Activated CD8-positive, alpha-beta T cell treated with anti-CD3 and anti-CD28 coated beads for 36 hours (primary cell): ENCODE measurements at places on chromosomes 1 and 21. TPM values are rescaled to one million over a fixed set of nuclear protein-coding genes. Genes with fewer than 3 reads are reported as not detected.

DNA sequence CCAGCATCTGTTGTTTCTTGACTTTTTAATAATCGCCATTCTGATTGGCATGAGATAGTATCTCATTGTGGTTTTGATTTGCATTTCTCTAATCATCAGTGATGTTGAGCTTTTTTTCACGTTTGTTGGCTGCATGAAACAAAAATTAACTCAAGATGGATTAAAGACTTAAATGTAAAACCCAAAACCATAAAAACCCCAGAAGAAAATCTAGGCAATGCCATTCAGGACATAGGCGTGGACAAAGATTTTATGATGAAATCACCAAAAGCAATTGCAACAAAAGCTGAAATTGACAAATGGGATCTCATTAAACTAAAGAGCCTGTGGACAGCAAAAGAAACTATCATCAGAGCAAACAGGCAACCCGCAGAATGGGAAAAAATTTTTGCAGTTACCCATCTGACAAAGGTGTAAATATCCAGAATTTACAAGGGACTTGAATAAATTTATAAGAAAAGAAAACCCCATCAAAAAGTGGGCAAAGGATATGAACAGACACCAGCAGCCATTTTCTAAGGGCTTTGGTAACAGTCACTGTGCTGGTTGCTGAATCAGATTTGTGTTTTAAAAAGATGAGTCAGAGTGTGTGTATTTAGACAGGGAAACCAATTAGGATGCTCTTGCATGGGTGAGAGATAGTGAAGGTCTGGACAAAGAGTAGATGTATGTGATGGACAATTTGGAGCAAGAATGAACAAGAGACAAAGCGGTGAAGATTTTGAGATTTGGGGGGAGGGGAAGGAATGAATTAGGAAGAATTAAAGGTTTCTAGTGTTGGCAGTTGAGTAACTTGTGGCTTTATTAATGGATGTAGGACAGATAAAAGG, 110.7 kb downstream of the RYR2 start:
- no peaks in the 10 kb centered on the region for H3K36me3 ChIP-seq
- no peaks in the 10 kb centered on the region for H3K4me1 ChIP-seq
- no peak for DNase-seq
- peaks cover 4% of the 10 kb centered on the region for H3K27me3 ChIP-seq
- no peak overlapping the region for H3K4me3 ChIP-seq

DNA sequence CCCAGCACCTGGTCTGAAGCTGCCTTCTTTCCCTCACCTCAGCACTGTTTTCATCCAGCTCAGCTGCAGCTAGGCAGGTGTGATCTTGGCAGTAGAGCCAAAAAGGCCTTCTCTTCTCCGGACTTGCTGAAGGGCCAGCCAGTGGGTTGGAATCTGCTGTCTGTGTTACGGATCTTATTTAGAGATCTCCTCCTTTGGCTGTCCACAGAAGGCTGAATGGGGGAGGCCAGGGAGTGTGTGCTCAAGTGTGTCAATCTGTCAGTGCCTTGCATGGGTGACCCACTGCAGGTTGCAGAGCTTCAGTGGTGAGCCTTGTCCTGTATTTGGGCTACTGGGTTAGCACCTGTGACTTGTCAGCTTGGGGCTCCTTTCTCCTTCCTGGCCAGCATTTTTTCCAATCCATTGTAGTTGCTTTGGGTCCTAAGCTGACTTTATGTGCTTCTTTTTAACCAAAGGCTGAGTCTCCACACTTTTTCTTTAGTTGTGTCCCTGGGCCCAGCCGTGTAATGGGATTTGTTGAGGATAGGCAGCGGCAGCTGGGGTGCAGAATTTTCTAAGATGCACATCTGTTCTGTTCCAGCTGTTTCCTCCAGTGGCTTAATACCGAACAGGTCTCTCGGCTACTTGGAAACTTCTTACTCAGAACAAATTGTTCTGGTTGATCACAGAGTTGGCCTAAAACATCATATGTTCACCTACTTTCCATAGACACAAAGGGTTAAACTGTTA, 126.8 kb downstream of the PEX14 start:
- no peak overlapping the region for H3K27ac ChIP-seq
- H3K4me1 ChIP-seq: no peaks in the 10 kb centered on the region
- no peak overlapping the region for H3K4me3 ChIP-seq
- H3K27me3 ChIP-seq: no peaks in the 10 kb centered on the region
- peaks cover 7% of the 10 kb centered on the region for H3K36me3 ChIP-seq

- H3K4me3 ChIP-seq: no peak overlapping the region
- no peak for DNase-seq
- H3K4me1 ChIP-seq: peaks cover 4% of the 10 kb centered on the region
- H3K27ac ChIP-seq: no peak overlapping the region
- H3K27me3 ChIP-seq: peaks cover 2% of the 10 kb centered on the region
Measured at GRCh38 chr1:227038401-227038800, 98.3 kb downstream of the COQ8A start.

The CYP4A11 gene
- total RNA-seq: not detected

- no peaks in the 10 kb centered on the region for H3K36me3 ChIP-seq
- H3K27me3 ChIP-seq: peaks cover 2% of the 10 kb centered on the region
- no peaks in the 10 kb centered on the region for H3K4me1 ChIP-seq
- no peak for DNase-seq
Measured at GRCh38 chr1:232432313-232432712, 197.6 kb downstream of the SIPA1L2 start.

GRCh38 chr1:203325418-203326091, 20.2 kb downstream of the BTG2 start:
- H3K27ac ChIP-seq: peak overlapping the region; percentile 80
- no peak for DNase-seq
- no peaks in the 10 kb centered on the region for H3K27me3 ChIP-seq

GRCh38 chr1:184881941-184882913, 92.1 kb downstream of the NIBAN1 start:
- peaks cover 27% of the 10 kb centered on the region for H3K4me1 ChIP-seq
- DNase-seq: peak; percentile 20
- no peak overlapping the region for H3K4me3 ChIP-seq
- H3K27ac ChIP-seq: peak overlapping the region; percentile 80

GRCh38 chr1:6506210-6507036, 15.0 kb upstream of the PLEKHG5 start:
- H3K27ac ChIP-seq: no peak overlapping the region
- H3K4me1 ChIP-seq: no peaks in the 10 kb centered on the region
- H3K36me3 ChIP-seq: no peaks in the 10 kb centered on the region

The ANKRD34A gene
- 7.7 TPM for total RNA-seq

DNA sequence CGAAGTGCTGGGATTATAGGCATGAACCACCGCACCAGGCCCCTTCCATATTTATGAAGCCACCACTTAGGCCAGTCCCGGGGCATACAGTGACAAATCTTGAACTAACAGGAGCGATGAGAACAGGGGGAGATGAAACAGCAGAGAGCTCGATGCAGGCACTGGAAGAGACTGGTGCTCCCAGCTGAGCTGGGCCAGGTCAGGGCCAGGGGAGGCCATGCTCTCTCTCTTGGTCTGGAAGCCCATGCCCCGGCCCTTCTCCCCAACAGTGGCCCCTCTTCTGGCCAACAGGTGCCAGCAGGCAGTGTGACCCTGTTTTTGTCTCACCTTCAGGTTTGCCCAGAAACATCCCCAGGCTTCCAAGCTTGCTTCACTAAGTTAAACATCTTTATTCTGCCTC, 269.9 kb upstream of the C1orf174 start:
- no peak for DNase-seq
- H3K27ac ChIP-seq: no peak overlapping the region
- peaks cover 2% of the 10 kb centered on the region for H3K27me3 ChIP-seq
- H3K4me3 ChIP-seq: no peak overlapping the region
- no peaks in the 10 kb centered on the region for H3K4me1 ChIP-seq
- H3K36me3 ChIP-seq: no peaks in the 10 kb centered on the region

GRCh38 chr1:219277304-219278105, 103.8 kb downstream of the LYPLAL1 start:
- H3K4me1 ChIP-seq: no peaks in the 10 kb centered on the region
- no peaks in the 10 kb centered on the region for H3K27me3 ChIP-seq
- DNase-seq: no peak
- no peak overlapping the region for H3K27ac ChIP-seq
- no peak overlapping the region for H3K4me3 ChIP-seq

DNA sequence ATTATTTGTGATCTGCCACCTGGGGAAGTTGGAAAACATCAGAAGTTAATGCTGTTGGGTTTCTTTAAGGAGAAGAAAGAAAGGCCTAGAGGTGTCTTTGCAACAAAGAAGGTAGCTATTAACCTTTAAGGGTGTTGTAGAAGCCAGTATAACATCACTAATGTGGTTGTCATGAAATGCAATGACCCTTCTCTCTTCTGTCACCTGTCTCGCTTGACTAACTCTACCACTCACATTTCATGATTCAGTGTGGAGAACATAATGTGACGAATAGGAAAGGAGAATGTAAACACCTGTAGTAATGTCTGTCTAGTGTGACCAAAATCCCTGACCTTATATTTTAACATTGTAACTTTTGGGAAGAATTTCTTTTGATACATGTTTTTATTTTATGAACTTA, 211.7 kb upstream of the UBE2U start:
- no peak for DNase-seq
- H3K4me3 ChIP-seq: no peak overlapping the region
- no peak overlapping the region for H3K27ac ChIP-seq
- H3K36me3 ChIP-seq: no peaks in the 10 kb centered on the region

- no peak overlapping the region for H3K4me3 ChIP-seq
- H3K27ac ChIP-seq: no peak overlapping the region
- no peak for DNase-seq
- H3K27me3 ChIP-seq: no peaks in the 10 kb centered on the region
- H3K36me3 ChIP-seq: no peaks in the 10 kb centered on the region
- H3K4me1 ChIP-seq: no peaks in the 10 kb centered on the region
Measured at GRCh38 chr1:98133131-98133530, 212.3 kb upstream of the DPYD start.

DNA sequence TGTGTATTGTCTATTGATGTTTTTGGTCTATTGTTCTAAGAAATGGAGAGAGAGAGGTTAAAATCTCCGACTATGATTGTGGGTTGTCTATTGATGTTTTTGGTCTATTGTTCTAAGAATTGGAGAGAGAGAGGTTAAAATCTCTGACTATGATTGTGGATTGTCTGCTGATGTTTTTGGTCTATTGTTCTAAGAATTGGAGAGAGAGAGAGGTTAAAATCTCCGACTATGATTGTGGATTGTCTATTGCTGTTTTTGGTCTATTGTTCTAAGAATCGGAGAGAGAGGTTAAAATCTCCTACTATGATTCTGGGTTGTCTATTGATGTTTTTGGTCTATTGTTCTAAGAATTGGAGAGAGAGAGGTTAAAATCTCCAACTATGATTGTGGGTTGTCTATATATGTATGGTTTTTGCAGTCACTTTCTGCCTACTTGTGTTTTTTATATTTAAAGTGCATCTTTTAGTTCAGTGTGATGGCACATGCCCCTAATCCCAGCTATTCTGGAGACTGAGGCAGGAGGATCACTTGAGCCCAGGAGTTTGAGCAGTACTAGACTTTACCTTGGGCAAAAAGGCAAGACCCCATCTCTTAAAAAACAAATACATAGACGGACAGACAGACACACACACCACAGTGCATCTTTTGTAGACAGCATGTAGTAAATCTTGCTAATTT, 16.2 kb downstream of the C1orf159 start:
- H3K27ac ChIP-seq: peak overlapping the region; percentile 90
- peaks cover 52% of the 10 kb centered on the region for H3K36me3 ChIP-seq
- no peak for DNase-seq
- peaks cover 57% of the 10 kb centered on the region for H3K4me1 ChIP-seq
- peak overlapping the region; percentile 51 for H3K4me3 ChIP-seq

- H3K27ac ChIP-seq: no peak overlapping the region
- DNase-seq: no peak
- H3K27me3 ChIP-seq: no peaks in the 10 kb centered on the region
- no peaks in the 10 kb centered on the region for H3K36me3 ChIP-seq
- H3K4me3 ChIP-seq: no peak overlapping the region
Measured at GRCh38 chr1:187338762-187339412, 510.1 kb downstream of the PLA2G4A start.

DNA sequence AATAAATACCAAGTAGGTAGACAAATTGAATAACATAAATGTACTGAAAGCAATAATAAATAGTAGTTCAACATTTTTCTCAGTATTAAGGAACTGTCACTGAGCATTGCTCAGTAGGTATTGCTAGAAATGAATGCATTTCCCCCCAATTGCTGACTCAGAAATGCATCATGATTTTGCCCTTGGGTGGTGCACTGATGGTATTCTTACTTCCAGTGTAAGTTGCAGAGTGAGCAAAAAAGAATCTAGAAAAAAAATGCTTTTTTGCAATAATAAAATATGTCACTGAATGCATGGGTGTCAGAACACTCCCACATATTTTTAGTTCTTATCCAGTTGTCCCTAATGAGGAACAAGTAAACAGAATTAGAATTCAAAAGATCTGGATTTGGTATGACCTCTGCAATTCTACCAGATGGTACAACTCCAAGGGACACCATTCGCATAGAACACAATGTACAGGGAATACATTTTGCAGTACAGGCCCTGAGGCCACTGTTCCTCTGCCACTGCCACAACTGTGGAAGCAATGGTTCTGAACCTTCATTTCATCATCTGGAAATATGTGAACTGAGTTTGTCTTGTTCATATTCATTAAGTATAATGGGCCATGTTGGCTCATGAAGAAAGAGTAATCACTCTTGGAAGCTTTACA, 78.0 kb downstream of the ATP6V1G3 start:
- no peaks in the 10 kb centered on the region for H3K27me3 ChIP-seq
- DNase-seq: peak; percentile 27
- H3K4me3 ChIP-seq: no peak overlapping the region
- H3K4me1 ChIP-seq: peaks cover 19% of the 10 kb centered on the region

DNA sequence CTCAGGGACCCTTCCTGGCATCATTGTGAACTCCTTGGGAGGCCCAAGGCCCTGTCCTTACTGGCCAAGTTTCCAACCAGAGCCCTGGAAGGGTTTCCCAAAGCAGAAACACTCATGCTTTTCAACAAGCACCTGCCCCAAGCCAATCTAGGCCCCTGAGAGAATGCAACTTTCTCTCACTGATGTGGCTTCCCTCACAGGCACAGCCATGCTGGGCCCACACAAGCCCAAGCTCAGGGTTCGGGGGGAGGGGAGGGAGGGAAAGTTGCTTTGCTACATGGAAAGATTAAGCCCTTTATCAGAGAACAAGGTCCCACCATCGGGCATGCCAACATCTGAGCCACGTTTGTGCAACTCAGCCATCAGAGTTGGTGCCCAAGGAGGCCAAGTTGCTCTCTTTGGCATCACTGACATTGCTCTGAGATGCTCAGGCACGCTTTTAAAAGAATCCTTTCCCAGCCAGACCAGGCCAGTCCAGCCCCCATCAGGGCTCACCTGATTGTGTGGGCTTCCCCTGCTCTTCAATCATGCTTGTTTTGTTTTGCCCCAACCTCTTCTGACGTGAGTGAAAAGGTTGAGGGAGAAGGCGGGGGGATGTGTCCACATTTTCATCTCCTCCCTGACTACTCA, 43.5 kb downstream of the RIMS3 start:
- no peaks in the 10 kb centered on the region for H3K27me3 ChIP-seq
- no peaks in the 10 kb centered on the region for H3K4me1 ChIP-seq
- no peaks in the 10 kb centered on the region for H3K36me3 ChIP-seq
- no peak for DNase-seq
- no peak overlapping the region for H3K4me3 ChIP-seq

The ZNF648 gene
- not detected for total RNA-seq

The FAM3B gene
- not detected for total RNA-seq

The IFI44L gene
- total RNA-seq: 22.5 TPM
